ENCODE measurements at places on chromosomes 16 and 17.
A peak's percentile ranks its signal among the peaks of the same experiment; 100 is the strongest.

DNA sequence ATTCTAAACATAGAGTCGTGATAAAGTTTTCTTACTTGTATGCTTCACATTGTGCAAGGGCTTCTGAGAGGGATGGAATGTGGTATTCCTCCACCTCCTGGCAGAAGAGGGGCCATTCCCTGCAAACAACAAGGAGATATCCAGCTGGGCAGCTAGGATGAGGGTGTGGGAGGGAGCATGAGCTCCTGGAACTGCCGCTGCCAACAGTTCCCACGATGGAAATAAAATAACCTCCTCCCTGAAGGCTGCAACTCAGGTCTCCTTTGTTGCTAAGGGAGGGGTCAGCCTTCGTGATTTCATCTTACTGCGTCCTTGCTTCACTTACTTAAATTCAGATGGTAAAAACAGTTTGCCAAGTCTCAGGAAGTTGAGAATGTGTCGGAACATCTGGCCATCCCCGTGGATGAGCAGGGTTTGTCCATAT, 15.6 kb downstream of the PLEKHG4 start:
- no peak for DNase-seq

DNA sequence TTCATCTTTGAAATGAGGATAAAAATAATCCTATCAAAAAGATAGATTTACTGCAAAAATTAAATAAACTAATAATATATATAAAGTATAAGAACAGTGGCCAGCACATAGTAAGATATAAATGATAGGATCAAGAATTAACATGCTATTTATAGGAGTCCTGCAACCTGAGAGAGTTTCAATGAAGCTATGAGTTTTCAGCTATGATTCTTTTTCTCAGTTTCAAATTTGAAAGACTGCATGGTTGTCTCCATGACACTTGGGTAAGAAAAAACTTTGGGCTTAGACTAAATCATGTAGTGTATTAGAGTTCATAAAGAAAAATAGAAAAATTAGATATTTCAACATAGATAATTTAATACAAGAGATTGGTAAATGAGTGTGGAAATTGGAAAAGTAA, 817.8 kb upstream of the KIF2B start:
- DNase-seq, result no peak

- DNase-seq, result no peak
These were observed 150.1 kb downstream of the RAB11FIP4 start for GRCh38 chr17:31541559-31541958.

DNA sequence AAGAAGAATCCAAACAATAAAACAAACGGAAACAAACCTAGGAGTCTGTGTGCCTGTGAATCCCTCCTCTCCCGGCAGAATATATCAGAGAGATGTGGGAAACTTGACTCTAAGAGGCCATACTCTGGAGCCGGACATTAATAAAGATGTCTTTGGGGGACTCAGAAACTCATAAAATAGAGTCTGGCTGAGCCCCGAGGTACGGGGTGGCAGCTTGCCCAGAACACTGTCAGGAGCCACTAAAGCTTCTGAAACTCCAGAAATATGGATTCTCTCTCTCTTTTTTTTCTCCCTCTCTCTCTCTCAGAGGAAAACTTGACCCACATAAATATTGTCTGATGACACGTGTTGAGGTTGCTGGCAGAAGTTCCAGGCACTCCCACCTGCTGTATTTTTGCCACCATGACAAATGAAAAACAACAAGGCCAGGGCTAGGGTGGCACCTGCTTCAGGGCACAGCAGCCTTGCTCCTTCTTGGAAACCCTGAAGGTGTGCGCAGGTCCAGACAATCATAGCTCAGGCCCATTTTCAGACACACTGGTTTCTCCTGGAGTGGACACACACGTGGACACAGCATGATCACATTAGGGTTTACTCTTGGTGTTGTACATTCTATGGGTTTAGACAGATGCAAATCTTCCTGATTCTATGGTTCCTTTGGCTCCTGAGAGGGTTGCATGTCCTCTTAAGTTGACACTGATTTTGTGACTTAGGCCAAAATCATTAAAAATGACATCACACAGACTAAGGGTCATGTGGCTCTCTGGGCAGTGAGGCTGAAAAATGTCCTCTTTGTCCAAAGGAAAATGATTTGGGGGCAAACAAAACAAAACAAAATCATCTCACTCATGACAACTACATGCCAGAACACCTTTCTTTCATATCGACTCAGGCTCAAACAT, 282.6 kb upstream of the IRX3 start:
- no peak for DNase-seq

DNA sequence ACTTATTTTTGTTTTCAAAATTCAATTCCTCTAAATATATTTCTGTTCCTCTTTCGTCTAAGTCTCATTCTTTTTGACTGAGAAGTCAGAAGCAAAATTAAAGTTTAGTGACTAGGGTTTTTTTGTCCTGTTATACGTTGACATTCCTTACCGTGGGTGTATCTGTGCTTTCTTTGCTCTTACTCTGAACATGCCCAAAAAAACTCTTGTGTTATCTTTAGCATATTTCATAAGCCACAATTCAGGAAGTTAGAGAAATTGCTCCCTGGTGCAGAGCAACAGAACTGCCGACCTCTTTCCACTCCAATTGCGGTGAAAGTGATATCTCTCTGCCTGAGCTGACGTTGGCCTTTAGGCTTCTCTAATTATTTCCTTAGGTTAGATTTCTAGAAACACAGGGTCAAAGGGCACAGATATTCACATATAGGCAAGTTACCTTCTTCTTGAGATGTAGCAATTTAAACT, 65.7 kb downstream of the CENPV start:
- peak; percentile 77 for DNase-seq

DNA sequence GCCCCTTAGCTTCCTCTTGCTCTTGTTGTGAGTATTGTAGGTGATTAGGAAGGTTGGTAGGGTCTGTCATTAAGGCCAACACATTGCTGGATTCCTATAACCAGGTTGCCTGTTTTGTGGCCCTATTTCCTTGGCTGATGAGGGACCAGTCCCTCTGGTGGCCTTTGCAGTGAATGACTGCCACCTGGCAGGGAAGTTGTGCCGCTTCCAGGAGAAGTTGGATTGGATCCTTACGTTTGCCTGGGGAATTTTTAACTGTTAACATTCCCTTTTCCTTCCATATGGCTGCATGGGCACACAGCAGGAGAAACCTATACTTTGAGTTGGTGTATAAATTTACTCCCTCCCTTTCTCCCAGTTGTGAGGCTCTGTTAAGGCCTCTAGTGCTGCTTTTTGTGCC, 32.4 kb downstream of the LCMT1 start:
- no peak for DNase-seq
